Stimulated activated CD4-positive, alpha-beta T cell treated with anti-CD3 and anti-CD28 coated beads, Interleukin-1b, Interleukin-23, amount 100 ng/mL, for 24 hours (primary cell): ENCODE measurements at places on chromosomes 12 and 14.

DNA sequence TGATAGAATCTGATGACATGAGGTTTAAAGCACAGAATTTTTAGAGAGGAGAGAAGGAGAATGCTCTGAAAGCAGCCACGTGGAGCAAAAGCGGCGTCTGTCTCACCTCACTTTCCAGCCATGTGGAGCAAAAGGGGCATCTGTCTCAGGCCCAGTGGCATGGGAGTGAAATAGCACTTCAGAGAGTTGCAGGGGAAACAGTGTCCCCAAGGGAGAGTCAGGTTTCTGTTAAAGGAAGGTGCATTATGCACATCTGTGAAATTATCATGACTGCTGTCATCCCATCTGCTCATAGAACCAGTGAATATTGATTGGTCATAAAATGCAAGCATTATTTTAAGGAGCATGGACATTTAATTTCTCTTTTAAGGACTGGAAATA, 124.0 kb downstream of the BICD1 start:
- no peak for DNase-seq

DNA sequence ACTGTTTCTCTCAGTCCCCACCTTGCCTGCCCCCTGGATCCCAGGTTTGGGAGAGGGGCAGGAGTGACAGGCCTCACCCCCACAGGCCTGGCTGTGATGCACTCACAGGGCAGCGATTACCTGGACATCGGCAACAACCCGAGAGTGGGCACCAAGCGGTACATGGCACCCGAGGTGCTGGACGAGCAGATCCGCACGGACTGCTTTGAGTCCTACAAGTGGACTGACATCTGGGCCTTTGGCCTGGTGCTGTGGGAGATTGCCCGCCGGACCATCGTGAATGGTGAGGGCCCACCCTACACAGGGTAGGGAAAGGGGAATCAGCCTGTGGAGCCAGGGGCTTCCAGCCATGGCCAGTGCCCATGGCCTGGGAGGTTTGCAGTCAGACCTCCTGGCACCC, 8.6 kb downstream of the ACVRL1 start:
- DNase-seq = no peak

DNA sequence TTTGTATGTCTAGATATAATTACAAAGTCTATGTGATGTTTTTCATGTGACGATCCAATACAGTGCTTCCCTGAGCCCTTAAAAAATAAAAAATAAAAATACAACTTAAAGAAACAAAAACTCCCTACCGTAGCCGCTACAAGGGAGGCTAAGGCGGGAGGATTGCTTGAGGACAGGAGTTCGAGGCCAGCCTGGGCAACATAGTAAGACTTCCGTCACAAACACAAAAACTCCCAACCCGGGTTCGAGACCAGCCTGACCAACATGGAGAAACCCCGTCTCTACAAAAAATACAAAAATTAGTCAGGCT, 669 bp upstream of the CDKN3 start:
- no peak for DNase-seq

GRCh38 chr14:55689981-55690871, 110.2 kb downstream of the KTN1 start:
- DNase-seq = no peak

DNA sequence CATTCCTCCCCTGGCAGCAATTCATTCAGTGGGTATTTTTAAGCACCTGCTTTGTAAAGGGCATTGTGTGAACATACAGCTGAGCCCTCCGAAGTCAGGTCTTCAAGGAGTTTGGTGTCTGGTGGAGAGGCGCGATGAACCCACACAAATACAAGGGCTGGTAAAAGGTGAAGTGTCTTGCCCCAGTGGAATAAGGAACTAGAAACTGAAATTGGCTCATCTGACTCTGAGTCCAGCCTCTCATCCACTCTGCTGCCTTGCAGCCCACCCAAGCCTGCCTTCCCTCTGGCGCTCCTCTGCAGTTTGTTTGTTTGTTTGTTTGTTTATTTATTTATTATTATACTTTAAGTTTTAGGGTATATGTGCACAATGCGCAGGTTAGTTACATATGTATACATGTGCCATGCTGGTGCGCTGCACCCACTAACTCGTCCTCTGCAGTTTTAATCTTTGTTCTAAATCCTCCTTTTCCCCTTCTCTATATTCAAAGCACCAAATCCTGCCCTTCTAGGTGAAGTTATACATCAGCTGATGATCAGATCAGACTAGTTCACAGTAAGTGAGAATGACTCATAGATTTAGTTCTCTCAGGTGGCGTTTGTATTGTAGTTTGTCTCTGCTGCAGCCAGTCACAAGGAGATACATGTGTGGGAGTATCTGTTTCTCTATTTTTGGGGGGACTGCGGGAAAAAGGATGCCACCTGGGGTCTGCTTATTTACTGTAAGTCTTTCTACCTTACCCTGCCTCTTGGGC, 394.5 kb downstream of the APAF1 start:
- DNase-seq = no peak

DNA sequence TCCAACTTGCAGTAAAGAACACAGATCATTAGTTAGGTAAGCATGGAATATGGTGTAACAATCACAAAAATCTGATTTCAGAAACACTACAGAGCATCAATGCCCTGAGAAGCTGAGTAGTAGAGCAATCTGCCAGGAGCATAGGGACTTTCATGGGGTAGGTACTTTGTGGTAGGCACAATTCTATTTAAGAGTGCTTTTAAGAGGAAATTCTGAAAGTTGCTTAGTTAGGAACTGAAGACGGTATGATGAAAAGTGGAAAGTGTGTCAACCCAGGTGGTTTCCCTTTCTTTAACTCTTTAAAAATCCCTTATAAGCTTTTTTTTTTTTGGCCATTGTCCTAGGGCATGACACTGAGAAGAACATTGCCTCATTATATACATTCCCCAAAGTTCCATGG, 535.7 kb upstream of the FBXO33 start:
- DNase-seq = no peak

- DNase-seq = no peak
Measured at GRCh38 chr14:59081720-59082119, 106.7 kb upstream of the DAAM1 start.

GRCh38 chr12:71900091-71900490, 38.6 kb upstream of the TPH2 start:
- no peak for DNase-seq

GRCh38 chr12:132429946-132430643, 59.9 kb upstream of the FBRSL1 start:
- peak; percentile 20 for DNase-seq

DNA sequence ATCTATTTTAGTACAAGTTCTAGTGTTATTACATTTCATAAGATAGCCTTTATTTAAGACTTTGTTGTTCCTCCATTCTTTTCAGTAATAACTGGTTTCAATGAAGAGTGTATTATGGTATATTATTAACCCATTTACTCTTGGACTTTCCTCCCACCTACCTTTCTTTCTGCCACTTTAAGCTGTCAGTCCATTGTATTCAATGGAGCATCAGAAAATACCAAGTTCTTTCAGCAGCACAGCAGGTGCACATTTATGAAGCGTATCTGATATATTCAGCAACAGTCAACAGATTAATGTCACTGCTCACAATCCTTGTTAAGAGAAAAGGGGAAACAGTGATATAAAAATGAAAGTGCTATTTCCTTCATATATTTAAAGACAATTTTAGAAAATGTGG, 660.9 kb downstream of the C12orf50 start:
- no peak for DNase-seq

DNA sequence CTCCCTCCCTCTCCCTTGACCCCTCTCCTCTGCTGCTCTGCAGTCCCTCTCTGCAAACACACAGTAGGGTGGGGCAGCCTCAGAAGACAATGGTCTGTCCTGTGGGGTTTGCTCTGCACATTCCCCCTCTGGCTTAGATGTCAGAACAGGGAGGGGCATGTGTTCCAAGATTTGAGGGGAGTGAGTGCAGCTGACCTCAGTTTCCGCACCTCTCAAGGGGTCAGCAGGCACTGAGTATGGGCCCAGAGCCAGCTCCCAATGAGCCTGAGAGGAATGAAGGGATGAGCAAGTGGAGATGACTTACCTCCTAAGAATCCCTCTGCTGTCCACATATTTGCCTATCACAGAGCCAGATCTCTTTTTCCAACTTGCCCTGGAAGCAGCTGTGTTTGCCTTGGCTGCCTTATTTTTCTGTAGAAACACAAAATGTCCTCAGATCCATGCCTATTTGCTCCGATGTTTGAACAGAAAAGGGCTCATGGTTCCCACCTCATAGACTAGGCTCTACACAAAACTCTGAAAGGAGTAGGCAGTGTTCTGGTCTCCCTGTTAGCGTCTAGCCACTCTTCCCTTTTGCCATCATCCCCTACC, 111.4 kb downstream of the CRACR2A start:
- no peak for DNase-seq

DNA sequence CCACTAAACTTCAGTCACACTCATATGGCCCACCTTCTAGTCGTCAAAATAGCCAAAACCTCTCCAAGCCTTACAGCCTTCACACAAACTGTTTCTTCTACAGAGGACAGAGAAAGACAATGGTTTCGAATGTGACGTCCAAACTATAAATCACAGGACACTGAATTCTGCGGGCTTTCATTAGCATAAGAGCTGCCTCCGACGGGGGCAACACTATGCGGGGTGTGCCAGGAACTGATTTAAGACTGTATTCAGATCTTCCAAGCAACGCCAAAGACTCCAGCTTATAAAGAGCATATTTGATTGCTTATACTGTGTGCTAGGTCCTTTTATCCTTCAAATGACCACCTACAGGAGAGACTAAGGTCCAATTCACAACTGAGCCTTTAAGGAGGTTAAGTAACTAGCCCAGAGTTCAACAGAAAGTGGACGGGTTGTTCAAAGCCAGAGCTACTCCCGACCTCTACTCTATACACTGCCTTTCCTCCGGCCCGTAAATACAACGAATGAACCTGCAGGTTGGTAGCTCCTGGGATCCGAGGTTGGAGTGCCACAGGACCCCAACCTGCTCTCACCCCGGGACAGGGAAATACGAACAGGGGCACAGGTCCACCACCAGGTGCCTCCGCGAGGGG, 575 bp downstream of the L2HGDH start:
- no peak for DNase-seq

DNA sequence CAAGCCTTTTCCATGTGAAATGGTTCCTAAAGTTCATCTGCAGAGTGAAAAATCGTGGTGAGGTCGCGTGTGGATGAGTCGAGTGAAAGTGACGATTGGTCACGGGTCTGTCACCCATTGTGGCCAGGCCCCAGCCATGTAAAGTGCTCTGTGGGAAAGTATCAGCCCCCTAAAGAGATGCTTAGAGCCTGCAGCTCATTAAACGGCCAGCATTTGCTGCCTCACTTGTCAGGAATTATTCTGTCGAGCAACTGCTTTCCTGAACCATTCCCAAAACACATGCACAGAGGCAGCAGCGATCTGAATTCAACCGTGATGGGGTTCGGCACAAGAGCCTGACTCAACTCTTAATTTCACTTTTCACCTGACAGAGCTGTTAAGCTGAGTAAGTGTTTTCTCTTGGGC, 16.0 kb downstream of the DBX2 start:
- DNase-seq = no peak

GRCh38 chr12:5944688-5945070, 380 bp downstream of the ANO2 start:
- no peak for DNase-seq

DNA sequence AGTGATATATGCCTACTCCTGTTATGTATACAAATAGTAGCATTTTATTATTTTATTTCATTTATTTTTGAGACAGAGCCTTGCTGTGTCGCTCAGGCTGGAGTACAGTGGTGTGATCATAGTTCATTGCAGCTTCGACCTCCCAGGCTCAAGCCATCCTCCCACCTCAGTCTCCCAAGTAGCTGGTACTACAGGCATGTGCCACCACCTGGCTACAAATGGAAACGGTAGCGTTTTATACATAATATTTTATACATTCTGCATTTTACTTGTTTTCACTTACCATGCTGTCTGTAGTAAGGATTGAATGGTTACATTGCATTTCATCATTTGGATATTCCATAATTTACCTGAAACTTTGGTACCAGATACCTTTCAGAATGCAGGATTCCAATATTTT, 14.1 kb downstream of the C1R start:
- no peak for DNase-seq

GRCh38 chr12:52655251-52655650, 3.2 kb upstream of the KRT2 start:
- DNase-seq = no peak

DNA sequence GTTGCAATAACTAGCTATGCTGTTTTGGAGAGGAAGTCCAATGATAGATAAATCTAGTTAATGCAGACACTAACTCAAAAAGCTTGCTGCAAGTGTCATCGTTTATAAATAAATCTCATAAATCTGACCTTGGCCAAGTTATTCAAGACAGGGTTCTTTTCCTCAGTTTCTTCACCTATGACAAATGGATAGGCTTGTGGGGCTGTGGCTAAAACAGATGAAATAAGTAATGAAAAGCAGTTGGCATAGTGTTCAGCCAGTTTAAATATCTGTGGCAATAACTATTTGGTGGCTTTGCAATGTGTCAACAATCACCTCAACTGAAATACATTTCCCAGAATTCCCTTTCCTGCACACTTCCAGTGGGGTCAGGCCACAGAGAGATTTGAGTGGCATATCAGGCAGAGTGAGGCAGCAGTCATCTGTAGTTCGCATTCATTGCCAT, 169.9 kb downstream of the DYRK2 start:
- DNase-seq = no peak

DNA sequence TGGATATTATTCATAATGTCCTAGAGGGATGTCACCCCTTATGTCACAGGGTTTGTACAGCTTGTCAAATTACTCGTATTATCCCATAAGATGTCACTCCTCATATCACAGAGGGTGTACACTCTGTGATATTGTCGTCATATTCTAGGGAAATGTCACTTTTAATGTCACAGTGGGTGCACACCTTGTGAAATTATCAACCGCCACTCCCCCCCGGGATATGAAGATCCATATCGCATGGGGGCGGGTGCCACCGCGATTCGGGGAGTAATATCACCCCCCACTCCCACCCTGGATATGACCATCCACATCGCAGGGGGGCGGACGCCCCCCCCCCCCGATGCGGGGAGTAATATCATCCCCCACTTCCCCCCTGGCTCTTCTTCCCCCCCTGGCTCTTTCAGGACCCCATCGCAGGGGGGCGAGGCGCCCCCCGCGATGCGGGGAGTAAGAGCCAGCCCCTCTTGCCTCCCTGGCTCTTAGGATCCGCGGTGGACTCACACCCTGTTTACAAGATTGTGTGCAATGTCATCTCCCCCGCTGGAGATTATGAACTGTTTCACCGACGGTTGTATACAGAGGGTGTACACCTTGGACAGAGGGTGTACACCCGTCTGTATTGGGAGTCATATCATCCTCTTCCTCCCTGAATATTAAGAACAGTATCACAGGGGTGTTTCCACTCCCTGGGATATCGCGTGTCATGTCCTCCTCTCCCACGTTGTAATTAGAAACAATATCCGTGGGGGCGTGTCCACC, 92.8 kb downstream of the FRMD6 start:
- no peak for DNase-seq

GRCh38 chr12:54419088-54419887, at the start of gene ITGA5:
Gene ITGA5 (minus strand): TSS chr12:54419266. CDS start chr12:54419198, 68 bp downstream.
- no peak for DNase-seq
